ENCODE measurements at places on chromosomes 2 and 18.

- DNase-seq = no peak
Observed at GRCh38 chr18:8899000-8899399, 193.6 kb downstream of the MTCL1 start.

DNA sequence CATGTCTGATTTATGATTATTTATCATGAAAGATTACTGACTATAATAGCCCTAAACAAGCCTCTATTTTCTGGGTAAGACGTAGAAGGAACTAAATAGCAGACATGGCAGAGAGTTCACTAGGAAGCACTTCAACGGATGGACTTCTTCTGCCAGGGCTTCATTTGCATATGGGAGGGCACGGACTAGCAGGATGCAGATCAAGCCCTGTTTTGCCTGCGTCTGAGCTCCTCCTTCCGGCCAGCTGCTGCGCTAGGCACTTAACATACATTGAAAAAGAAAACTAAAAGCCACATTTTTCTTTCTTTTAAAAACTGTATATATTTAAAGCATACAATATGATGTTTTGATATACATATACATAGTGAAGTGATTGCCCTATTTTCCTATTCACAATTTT is 340.0 kb upstream of the MEX3C start:
- no peak for DNase-seq

DNA sequence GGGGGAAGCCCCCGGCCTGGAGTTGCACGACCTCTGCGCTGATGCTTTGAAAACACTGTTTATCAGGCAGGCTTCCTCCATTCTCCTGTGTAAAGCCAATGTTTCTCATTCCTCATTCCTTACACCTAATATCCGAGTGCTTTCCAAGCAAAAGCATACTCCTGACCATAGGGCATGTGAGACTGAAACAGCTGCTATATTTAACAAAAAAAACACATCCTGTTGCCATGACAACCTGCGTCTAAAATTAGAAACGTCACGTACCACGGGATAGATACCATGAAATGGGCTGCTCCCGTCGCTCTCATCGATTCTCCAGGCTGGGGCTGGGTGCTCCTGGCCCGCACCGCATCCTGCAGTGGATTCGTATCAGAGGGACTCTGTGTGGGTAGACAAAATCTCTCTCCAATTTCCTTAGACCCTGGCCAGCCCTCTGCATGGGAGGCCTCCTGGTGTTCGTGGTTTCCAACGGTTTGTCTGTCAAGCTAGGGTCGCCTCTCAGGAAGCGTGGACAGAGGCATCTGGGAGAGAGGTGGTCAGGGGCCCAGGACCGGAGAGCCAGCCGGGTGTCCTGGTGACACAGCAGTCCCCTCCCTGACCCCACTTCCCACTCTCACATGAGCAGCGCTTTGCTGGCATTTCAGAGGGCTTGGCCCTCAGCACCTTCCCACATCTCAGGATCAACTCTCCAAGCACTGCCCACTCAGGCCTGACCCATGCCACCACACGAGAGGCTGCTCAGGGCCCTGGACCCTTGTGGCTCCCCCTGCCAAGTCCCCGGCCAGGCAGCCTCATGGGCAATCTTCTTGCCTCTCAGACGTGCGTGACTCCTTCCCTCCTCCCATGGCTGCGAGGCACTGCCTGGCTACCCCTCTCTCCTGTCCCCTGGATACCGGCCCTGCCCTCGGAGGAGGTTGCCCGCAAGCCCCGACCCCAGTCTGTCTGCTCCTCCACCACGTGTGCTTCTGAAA is 268.1 kb downstream of the NDUFA10 start:
- peak; percentile 11 for DNase-seq

DNA sequence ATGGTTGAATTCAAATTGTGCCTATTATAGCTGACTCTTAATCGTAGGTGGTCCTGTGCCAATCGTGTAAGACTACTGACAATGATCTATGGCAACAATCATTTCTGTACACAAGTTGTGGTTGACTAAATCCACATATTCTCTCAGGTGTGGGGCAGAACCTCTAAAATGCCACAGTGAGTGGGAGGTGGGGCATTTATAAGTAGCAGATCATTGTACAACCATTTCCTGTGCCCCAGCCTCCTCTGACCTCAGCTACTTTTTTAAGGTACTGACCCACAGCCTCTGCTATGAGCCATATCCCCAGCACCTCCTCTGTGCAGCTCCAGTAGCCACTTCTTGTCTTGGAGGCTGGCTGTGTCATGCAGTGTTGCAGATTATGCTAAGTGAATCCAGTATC is 48.6 kb upstream of the RAPH1 start:
- peak; percentile 46 for DNase-seq

DNA sequence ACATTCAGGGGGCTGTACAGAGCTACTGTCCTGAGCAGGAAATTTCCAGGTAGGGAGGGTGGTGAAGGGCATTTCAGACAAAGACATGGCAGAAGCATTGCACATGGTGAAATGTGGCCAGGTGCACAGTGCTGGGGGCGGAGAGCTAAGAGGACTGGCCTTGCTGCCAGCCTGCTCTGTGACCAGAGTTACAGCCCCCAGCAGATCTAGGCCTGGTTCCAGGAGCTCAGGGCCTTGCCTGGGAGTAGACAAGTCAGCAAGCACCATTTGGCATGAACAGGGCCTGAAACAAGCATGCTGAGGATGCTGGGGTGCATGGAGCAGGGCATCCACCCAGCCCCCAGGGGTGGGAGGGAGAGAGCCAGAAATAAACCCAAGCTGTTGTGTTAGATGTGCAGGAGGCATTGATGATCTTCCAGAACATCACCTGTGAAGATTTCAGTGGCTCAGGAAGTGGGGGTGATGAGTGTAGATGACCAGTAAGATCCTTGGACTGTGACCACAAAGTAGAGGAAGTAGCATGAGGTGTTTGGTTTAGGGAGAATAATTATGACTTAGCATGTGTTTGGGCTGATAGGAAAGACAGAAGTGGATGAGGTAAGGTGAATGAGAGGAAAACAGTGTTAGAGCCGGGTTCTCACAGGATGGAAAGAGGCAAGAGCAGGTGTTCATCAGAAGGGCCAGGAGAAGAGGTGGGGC is 61.1 kb downstream of the COA5 start:
- DNase-seq = no peak

DNA sequence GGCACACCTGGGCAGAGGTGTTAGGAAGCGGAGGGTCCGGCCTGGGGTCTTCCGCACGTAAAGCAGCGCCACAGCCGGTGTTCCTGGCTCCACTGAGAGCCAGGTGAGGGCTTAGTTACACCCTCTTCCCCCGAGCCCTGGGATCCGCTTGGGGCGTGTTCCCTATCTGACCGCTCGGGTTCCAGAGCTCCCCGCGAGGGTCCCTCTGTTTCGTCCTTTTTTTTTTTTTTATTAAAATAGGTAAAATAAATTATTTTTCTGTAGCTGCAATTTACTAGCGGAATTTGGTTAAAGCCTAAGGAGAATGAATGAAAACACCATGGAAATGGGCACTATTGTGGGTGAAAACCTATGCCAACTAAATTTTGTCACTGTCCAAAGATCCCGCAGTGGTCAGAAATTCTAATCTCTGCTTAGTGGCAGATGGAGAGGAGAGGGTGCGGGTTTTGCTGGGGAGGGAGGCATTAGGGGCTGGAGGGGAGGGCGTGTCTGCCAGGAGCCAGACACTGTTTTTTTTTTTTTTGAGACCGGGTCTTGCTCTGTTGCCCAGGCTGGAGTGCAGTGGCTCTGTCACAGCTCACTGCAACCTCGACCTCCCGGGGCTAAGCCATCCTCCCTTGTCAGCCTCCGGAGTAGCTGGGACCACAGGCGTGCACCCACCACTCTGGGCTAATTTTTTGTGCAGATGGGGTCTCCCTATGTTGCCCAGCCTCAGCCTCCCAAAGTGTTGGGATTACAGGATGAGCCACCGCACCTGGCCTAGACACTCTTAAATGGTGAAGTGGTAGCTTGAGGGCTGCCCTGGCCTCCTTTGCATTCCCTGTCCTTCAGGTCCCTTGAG is 834 bp downstream of the PDCL3 start:
- no peak for DNase-seq

DNA sequence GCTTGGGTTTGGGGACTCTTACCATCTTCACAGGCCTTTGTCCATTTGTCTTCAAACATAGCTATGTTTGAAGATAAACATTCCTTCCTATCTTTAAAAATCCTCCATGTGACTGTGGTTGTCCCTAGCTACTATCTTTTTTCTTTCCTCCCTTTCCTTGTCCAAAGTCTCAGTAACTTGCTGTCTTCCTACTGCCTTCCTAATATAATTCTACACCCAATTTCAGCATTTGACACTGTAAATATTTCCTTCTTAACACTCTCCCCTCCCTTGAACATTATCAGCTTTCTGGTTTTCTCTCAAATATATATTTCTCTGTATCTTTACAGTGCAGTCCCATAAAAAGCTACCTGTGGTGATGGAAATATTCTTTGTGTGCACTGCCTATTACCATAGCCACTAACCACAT is 5.3 kb upstream of the SP3 start:
- DNase-seq = no peak
